ENCODE measurements at places on chromosomes 1 and 21.

DNA sequence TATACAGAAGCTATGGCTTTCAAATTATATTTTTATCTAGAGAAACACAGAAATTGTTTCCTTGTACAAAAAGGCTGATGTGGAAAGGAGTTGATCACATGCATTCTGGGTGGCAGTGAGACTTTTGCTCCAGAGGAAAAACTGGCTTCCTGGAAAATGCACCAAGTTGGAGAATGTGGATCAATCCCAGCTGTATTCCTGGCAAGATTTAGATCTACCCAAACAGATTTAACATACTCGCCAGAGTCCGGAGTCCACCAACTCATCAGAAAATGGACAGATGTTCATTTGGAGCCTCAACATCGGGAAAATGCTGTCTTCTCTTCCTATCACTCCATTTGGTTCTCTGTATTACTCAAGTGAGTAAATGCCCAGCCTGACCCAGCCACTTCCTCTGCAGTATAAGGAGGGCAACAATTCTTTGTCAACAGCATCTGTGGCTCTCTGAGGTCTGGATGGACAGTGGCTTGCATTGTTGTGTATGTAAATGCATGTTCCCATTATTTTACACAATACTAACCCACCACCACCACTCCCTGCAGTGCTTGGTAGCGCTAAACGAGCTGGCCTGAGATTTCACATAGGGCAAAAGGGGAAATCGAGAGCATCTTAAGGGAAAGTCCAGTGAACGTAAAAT lies 226.2 kb upstream of the IRF2BP2 start:
- no peak for DNase-seq

DNA sequence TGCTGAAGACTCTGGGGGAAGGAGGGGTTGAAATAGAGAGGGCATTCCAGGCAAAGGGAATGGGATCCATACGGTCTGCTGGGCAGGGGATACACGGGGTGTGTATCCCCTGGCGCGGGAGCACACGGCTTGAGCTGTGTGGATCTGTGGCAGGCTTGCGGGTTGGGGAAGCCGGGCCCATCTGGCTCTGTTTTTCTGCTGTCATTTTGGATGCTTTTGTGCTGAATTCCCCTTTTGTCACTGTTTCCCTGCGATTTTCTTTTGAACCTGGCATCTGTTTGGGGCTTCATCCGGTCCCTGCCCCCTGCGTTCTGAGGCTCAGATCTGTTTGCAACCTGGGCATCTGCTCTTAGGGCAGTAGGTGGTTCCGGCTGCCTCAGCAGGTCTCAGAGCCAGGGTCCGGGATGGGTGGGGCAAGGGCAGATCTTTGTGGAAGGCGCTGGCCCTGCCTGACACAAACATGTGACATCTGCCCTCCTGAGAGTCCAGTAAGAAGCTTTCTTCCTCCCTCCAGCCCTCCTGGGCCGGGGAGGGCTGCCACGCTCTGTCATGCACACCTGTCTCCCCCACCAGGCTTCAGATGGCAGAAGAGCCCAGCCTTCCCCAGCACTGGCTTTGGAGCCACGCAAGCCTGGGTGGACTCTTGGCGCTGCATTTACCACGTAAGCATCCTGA lies 84.0 kb downstream of the IGSF21 start:
- DNase-seq: no peak

- no peak for DNase-seq
Measured at GRCh38 chr1:206029484-206029883, 5.8 kb upstream of the CTSE start.

GRCh38 chr21:46295996-46296752 lies 10.0 kb downstream of the YBEY start:
- DNase-seq: peak; percentile 10

- no peak for DNase-seq
Measured at GRCh38 chr1:186783193-186783592, 45.6 kb upstream of the PLA2G4A start.

GRCh38 chr21:34889676-34890469 lies 159.2 kb downstream of the RUNX1 start:
- peak; percentile 63 for DNase-seq

DNA sequence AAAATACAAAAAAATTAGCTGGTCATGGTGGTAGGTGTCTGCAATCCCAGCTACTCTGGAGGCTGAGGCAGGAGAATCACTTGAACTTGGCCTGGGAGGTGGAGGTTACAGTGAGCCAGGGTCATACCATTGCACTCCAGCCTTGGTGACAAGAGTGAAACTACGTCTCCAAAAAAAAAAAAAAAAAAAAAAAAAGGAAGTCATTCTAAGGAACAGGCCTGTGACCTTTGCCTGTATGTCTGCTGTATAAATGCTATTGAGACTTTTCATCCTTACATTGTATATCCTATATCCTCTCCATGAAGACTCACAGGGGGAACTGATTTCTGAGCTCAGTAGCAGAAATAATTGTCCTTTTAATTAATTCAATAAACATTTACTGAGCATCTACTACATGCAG lies 7.5 kb upstream of the CTPS1 start:
- no peak for DNase-seq

DNA sequence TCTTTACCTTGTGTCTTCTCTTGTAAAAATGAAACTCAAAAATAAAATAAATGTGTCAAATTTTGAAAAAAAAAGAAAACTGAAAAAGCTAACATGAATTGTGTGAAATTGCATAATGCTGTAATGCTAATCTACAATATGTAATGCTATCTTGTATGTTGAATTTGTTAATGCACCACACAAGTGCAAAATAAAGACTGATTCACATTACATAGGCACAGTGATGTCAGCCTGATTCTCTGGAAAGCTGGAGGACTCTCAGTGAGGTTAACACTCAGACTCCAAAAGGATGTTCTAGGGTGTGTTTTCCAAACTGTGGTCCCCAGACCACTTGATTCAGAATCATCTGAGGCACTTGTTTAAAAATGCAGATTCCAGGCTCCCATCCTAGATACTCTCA lies 25.6 kb downstream of the SYT11 start:
- no peak for DNase-seq

DNA sequence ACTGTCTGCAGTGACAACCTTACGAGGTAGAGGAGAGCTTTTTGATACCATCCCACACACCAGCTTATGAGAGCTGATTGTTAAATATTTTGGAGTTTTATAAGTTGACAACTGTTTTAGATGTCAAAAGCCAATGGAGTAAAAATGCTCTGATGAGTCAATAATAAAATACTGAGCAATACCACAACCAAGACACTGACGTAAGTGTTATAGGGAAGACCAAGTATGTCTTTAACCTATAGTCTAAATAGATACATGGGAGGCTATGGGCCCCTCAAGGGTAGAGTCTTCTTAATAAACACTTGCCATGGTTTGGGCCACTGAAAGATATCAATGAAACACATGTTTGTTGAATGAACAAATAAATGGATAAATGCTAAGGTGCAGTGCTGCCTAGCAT lies 49.2 kb downstream of the DUSP10 start:
- DNase-seq: no peak

GRCh38 chr1:90862782-90863181 lies 145.7 kb upstream of the BARHL2 start:
- no peak for DNase-seq

DNA sequence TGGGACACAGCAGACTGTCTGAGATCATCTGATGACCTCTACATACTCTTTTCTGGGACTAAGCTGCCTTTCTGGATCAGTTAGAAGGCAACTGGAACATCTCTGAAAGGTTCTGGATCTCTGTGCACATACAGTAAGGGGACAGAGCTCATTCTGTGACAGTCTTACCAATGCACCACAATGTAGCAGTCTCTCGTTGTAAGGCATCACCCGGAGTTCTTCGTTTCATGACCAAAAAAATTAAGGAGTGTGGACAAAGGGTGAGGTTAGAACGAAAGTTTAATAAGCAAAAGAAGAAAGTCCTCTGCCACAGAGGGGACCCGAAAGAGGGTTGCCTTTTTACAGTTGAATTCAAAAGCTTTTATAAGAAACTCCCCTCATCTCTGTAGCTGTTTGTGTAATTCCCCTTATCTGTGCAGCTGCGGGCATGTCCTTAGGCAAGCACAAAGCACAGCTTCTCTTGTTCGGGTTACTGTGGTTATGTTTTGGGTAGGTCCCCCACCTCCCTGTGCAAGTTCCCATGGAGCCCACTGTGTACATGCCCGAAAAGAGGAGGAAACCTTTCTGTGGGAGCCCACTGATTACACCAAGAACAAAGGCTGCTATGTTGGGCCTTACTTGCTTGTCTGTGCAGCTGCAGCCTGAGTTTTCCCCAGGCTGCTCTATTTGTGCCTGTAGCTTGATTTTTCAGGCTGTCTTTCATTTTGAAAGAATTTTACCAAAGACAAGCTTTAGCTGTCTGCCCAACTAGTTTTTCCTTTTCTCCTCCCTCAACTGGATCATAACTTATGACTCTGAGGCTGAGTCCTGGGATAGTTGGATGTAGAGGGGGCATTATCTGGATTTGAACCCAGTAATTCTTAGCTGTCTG lies 53.1 kb upstream of the CACNA1E start:
- DNase-seq: no peak

- DNase-seq: no peak
Measured at GRCh38 chr1:64320470-64320869, 117.0 kb downstream of the UBE2U start.

GRCh38 chr1:28114844-28115243 lies 26.4 kb upstream of the EYA3 start:
- DNase-seq: no peak

DNA sequence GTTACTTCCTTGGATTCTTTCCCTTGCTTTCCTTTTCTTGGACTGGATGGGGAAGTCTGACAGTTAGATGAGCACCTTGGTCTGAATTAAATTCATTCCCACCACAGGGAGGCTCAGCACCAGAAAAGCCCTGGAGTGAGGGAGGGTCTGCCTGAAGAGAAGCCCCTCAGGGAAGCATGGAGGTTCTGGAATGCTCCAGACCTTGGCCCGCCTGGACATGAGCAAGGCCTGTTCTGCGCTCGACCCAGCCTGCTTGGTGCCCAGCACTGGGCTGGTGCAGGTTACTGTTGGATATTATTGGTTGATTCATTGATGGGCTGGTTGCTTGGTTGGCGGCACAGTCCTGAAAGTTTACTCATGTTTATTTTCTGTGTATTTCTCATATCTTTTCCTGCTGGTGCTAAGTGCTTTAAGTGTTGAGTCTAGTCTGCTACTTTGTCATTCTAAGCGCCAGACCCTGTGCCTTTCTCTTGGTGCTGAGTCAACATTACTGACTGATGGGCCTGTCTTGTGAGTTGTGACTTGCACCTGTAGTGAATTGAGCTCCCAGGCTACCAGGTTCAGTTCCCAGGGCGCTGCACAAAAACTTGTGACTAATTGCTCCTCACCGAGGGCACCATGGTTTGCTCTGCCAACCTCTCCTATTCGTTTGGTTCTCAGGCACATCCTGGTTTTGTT lies 538.5 kb downstream of the KIF26B start:
- no peak for DNase-seq

DNA sequence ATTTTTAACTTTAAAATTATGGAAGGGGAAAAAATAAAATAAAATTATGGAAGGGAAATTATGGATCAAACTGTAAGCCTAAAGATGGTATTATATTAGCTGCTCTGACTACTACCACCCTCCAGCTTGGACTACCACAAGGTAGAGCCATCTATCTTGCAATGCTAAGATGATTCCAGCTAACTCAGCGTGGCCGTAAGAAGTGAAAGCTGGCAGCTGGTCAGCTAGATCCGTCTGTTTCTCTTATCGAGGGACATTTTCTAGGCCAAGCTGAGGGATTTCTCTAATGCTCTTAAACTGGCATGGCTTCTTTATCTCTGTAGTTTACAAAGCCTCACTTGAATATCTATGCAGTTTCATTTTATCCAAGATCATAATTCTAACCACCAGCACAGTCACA lies 31.5 kb downstream of the LYST start:
- no peak for DNase-seq

DNA sequence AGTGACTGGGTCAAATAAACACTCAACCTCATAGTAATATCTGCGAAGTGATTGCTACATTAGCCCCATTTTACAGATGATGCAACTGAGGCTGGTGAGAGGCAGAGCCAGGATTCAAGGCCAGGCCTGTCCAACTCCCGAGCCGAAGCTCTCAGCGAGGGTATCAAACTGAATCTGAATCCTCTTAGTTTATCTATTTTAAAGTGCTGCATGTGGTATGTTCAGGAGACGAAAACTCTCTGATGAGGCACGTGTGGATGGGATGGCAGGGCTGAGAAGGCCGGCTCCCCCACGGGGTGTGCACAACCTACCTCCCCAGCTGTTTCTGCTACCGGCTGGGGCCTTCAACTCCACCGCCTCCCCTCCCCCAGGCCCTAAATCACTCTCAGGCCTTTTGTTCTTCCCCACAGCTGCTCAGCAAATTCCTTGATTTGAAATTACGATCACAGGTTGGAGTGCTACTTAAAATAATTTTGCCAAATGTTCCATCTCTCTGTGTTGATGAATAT lies 171.8 kb downstream of the TOMM20 start:
- no peak for DNase-seq

DNA sequence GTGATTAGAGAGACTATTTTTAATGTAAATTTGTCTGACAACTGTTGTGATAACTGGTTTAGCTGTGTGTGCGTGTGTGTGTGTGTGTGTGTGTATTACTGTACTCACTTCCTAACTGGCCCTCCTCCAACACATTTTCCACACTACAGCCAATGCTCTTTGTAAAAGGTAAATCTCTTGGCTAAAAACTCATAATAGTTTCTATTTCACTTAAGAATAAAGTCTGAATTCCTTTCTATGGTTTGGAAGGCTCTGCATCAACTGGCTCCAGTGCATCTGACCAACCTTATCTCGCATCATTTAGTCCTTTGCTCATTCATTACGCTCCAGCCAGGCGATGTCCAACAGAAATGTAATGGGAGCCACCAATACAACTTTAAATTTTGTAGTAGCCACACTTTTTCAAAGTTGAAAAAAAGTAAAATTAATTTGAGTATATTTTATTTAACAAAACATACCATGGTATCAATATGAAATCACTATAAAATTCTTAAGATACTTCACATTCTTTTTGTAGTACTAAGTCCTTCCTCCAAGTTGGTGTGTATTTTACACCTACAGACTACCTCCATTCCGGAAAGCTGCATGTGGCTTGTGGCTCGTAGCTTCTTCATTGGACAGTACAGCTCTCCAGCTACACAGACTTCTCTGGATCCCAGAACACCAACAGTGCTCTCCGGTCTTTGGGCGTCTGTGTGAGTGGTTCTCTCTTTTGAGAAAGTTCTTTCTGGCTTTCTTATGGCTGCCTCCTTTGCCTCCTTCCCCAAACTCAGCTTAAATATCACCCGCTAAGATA lies 68.9 kb downstream of the NRIP1 start:
- DNase-seq: no peak

GRCh38 chr1:15937146-15937545 lies 38.8 kb downstream of the ZBTB17 start:
- DNase-seq: no peak

GRCh38 chr1:154501423-154502065 lies 475 bp upstream of the TDRD10 start:
- no peak for DNase-seq

GRCh38 chr1:244393604-244394176 lies 58.0 kb downstream of the ADSS2 start:
- no peak for DNase-seq

- DNase-seq: no peak
Measured at GRCh38 chr1:86289161-86289560, 107.0 kb downstream of the ODF2L start.

Data from stimulated activated CD8-positive, alpha-beta memory T cell treated with anti-CD3 and anti-CD28 coated beads, Interleukin-15, amount 100 ng/mL, for 24 hours (primary cell).